ENCODE measurements at places on chromosomes 6 and 20.
A peak's percentile ranks its signal among the peaks of the same experiment; 100 is the strongest.

GRCh38 chr20:56181583-56181982 is 66.9 kb upstream of the MC3R start:
- DNase-seq, result no peak

DNA sequence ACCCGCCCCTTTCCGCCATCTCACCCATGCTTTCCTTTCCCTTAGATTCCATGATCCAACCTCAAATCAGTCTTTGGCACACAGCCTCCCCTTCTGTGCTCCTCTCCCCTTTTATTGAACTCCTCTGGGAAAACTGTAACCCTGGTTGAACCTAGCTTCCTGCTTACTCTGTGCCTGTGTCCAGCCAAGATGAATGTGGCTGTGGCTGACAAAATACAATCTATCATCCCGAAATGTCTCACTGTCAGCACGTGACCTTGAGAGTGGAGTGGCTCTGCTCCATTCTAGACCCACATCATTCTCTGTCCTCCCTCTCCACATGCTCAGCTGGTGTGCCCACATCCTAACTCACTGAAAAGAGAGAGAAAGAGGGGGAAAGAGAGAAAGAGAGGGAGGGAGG is 11.0 kb downstream of the NCR2 start:
- DNase-seq, result no peak

DNA sequence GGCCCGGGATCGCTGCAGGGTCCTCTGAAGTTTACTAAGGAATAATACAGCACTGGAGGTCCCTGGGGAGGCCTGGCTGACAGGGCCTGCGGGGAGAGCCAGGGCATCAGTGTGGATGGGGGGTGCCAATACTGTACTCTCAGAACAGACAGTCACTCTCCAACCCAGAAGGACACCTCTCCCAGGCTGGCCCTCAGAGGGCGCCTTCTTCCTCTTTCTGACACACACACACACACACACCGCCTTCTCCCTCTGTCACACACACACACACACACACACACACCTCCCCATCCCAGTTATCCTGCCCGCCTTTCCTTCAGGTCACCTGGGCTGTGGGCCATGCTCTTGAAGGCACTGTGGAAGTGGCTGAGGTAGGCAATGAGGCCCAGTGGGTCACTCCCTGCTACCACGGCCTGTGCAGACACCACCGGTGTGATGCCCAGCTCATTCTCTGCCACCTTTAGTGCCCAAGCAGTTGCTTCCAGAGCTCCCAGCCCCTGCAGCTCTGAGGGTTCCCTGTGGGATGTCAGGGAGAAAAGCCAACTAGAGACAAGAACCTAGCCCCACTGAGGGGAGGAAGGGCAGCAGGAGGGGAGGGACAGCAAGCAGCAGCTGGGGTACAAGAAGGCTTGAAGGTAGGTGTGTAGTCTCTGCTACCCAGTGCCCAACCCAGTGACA is 7.5 kb downstream of the SMPD2 start:
- no peak for DNase-seq

DNA sequence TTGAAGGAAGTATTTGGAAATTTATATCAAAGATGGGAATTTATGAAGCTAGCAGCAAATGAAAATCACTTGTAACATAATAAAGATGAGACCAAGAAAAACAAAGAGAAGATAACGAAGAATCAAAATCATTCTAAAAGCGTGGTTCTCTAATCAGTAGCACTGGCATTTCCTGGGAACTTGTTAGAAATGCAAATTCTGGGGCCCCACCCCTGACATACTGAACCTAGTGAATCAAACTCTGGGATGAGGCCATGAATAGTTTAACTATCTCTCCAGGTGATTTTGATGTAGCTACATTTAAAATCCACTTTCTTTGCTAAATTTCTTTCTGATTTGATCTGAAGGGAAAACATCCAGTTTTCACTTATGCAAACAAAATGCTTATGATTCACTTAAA is 1075.6 kb downstream of the HACE1 start:
- DNase-seq, result no peak

DNA sequence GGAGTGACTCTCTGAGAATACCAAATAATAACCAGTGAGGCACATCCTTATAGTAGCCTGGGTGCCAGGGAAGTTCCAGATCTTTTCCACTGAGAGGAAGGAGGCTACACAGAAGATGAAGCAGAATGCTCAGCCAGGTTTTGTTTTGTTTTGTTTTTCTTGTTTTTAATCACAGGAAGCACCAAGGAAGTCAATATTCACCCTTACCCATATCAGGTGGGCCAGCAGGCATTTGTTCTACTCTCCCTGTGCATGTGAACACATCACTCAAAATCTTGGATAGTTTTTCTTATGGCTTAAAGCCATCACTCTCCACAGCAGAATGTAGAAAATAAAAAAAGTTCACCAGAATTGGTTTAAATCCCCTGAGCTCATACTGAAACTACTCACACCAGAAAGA is 10.5 kb downstream of the SLC17A1 start:
- no peak for DNase-seq

DNA sequence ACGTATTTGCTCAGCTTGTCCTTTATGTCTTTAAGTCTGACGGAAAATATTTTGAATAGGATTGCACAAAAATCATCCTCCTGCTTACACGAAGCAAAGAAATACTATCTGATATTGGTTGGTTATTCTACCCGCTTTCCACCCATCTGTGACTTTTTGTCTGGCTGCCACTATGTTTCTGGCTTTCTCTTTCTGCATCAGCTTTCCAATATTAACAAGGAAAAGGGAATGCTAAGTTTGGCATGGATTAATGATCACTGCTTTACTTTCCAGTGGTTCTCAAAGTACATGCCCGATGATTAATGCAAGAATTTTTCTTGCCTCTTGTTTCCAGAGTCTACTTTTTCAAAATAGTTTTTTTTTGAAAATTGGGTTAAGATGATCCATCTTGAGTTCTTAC is 57.0 kb downstream of the RNF144B start:
- no peak for DNase-seq

- DNase-seq, result no peak
Measured at GRCh38 chr6:136923116-136923953, 1.2 kb downstream of the SLC35D3 start.

GRCh38 chr6:72580281-72580940 is 41.5 kb upstream of the KCNQ5 start:
- no peak for DNase-seq

DNA sequence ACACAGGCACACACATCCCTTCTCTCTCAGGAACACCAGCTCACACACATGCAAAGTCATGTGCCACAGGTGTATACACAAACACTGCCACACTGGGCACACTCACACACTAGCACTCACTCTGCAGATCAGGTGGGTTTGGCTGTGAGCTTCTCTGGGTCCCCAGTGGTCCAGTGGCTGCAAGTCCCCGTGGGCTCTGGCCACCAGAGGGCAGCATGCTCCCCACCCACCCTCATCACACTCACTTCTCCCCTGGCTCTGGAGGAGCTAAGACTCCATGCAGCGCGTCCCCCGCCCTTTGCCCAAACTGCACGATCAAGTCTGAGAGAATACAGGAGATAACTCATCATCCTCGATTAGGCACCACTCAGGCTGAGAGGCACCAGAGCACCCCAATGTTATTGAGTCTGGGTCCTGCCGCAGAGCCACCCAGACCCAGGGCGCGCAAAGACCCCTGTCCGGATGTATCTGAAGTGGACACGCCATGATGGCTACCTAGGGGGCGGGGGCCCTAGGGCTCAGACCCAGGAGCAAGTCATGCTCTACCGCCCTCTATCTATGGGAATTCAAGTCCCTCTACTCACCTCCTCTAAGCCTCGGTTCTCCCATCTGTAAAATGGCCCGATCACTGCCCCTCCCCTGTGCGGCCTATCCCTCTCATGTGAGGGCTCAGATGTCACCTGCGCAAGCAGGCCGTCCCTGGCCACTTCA is 90.5 kb downstream of the GRM4 start:
- peak; percentile 42 for DNase-seq

DNA sequence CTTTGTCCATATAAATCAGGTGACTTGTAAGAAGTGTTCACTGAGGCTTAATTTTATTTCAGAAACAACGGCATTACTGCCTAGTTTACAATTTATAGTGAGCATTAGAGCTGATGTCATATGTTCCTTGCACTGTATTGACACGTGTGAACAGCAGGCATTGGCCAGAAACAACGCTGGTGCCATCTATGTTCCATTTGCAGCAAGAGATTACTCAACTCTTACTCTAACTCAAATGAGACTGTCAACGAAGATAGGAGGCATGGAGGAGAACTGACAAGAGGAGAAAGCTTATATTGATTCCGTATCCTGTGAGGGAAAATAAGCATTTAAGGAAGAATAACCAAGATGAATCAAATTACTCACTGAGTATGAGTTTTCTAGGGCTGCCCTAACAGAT is 48.4 kb downstream of the MTFR2 start:
- DNase-seq, result no peak

DNA sequence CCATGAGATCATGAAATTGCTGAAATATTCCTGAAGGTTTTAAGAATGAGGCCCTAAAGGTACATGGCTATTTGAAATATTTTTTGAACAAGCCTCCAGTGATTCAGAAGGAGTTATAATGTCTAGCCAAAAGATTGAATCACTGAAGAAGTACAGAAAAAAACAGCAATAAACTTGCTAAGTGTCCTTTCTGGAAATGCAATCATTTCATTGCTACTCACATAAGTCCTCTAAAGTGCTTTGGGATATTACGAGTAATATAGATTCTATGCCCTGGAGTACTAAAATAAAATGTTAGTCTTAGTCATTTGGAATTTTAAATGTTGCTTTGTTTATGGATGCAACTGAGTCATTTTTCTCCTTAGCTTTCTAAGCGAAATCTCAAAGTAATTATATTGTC is 32.7 kb downstream of the CENPW start:
- DNase-seq, result no peak

DNA sequence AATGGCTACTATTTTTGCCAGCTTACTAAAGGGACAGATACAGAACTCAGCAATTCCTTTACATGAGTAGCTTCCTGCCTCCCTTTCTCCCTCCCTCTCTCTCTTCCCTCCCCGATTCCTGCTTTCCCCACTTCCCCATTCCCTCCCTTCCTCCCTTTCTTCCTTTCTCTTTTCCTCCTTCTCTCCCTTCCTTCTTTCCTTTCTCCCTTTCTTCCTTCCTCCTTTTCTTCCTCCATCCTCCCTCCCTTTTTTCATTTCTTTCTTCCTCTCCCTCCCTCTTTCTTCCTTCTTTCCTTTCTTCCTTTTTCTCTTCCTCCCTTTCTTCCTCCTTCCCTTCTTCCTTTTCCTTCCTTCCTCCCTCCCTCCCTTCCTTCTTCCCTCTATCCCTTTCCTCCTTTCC is 178.1 kb downstream of the RNF144B start:
- no peak for DNase-seq

DNA sequence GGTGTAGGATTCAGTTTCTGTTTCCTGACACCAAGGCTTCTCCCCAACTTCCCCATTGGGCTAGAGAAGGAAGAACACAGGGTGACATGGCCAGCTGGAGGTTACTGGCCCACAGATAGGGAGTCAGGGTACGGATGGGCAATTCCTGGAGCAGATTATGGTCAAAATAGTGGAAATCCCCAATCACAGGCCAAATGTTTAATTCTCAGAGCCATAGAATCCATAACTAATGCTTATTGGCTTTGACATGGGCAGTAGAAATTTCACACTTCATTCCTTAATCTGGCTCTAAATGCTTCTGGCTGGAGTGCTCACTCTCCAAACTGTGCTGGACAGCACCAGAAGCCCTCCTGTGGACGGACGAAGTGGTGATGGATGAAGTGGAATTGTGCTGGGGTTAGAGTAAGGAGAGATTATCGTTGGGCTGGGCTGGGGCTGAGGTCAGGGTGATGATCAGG is 887 bp downstream of the SIGLEC1 start:
- no peak for DNase-seq

GRCh38 chr20:18669241-18670019 is 81.6 kb downstream of the DTD1 start:
- no peak for DNase-seq

GRCh38 chr6:167766986-167767714 is 59.6 kb upstream of the AFDN start:
- DNase-seq, result no peak

DNA sequence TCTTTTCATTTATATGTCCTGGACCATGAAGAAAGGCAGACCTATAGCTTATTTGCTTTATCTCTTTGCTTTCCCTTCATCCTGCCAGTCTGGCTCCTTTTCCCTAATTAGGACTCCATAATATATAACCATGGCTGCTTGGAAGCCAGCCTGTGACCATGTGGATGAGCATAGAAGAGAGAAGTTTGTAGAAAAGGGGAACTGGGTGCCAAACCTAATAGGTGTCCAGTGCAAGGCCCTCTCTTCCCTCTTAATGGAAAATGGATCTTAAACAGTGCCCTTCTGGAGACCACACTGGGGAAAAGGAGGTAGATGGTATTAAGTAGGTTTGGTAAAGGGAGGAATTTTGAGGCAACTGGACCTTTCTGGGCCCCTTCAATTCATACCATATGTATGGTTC is 16.7 kb upstream of the OSTM1 start:
- no peak for DNase-seq

- no peak for DNase-seq
Measured at GRCh38 chr6:111481836-111482187, 1.2 kb downstream of the REV3L start.

DNA sequence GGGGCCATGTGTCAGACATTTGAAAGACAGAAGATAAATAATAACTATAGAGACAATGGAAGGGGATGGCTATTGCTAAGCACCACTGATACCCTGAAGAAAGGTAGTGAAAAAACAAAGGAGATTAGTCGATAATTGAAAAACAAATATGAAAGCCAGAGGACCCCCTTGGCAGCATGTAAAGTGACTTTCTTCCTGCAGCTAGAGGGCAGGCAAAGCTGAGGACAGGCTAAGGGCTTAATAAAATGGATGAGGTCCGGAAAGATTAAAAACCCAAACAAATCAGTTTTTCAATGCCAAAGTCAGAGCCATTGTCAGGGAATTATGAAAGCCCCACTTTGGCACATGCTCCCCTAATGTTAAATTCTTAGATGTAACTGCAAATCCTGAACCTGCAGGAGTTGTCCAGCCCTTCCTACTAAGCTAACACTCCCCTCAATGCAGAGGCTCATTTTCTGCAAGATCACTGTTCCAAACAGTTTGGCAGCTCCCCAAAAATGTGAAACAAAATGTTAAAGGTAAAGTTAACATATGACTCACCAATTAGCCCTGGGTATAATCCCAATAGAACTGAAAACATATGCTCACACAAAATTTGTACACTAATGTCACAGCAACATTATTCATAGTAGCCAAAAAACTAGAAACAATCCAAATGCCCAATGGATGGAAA is 1177.9 kb downstream of the GRIK2 start:
- no peak for DNase-seq

- DNase-seq, result peak; percentile 61
Measured at GRCh38 chr6:41424370-41425058, 89.1 kb downstream of the NCR2 start.

GRCh38 chr6:36118550-36119107 is 11.7 kb upstream of the MAPK13 start:
- no peak for DNase-seq

- no peak for DNase-seq
Measured at GRCh38 chr20:61502433-61502832, 250.4 kb downstream of the CDH4 start.
